ENCODE measurements at places on chromosomes 7 and 10.

GRCh38 chr10:131641231-131641630 is 259.6 kb upstream of the PPP2R2D start:
- no peak for DNase-seq

GRCh38 chr7:147586526-147586925 is 1004.0 kb upstream of the C7orf33 start:
- DNase-seq = no peak

- DNase-seq = no peak
Observed at GRCh38 chr10:96225119-96225518, 46.2 kb downstream of the BLNK start.

- DNase-seq = no peak
Observed at GRCh38 chr10:51430506-51430905, 268.9 kb downstream of the CSTF2T start.

DNA sequence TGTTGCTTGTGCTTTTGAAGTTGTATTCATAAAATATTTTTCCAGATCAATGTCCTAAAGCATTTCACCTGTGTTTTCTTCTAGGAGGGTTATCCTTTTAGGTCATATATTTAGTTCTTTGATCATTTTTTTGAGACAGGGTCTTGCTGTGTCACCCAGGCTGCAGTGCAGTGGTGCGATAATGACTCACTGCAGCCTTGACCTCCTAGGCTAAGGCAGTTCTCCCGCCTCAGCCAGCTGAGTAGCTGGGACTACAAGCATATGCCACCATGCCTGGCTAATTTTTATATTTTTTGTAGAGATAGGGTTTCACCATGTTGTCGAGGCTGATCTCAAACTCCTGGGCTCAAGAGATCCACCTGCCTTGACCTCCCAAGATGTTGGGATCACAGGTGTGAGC is 315.8 kb upstream of the KAT6B start:
- DNase-seq = no peak

DNA sequence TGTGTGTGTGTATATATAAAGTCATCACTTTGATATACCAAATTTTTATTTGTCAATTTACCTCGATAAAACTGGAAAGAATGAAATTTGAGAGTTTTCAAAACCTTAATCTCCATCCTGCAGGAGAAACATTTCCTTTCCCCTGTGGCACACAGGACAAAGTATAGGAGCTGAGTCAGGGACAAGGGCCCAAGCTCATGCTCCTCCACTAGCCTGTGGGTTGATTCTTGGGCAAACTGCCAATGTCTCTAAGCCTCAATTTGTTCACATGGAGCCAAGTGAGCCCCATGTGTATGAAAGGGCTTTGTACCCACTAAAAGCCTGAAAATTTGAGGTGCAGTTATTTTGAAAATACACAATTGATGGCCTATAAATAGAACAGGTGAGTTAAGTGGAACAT is 60.3 kb upstream of the IL6 start:
- no peak for DNase-seq

- DNase-seq = no peak
Observed at GRCh38 chr7:14332155-14332554, 342.7 kb upstream of the ETV1 start.

GRCh38 chr10:86489071-86489810 is 32.4 kb downstream of the WAPL start:
- DNase-seq = no peak

- DNase-seq = no peak
Observed at GRCh38 chr10:49187950-49188761, at the start of gene TMEM273. TSS of gene TMEM273 (minus strand) at chr10:49188391. CDS start at chr10:49188336, 55 bp downstream.

DNA sequence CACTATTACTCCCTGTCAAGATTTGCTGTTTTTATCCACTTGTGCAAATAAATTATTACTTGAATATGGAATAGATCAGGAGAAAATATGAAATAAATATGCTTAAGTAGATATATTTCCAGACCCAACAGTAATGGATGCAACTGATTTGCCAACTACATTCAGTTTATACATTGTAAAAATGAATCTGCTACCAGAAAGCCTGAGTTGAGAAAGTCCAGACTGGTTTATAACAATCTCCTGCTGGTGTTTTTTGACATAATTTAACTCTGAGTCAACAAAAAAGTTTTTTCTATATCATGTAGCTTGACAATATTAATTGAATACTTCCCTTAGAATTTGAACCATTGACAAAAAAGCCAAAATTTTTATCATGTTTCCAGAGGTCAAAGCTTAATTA is 265.8 kb upstream of the SEMA3D start:
- no peak for DNase-seq

- peak; percentile 51 for DNase-seq
Observed at GRCh38 chr7:33109005-33109757, at the start of gene RP9. TSS of gene RP9 (minus strand) at chr7:33109404. CDS start at chr7:33109372, 32 bp downstream.

GRCh38 chr7:8908889-8909288 is 475.5 kb downstream of the NXPH1 start:
- DNase-seq = no peak

- DNase-seq = no peak
Observed at GRCh38 chr7:157771-158625, 34.4 kb upstream of the FAM20C start.

- DNase-seq = no peak
Observed at GRCh38 chr7:104445393-104445792, 117.0 kb downstream of the LHFPL3 start.

DNA sequence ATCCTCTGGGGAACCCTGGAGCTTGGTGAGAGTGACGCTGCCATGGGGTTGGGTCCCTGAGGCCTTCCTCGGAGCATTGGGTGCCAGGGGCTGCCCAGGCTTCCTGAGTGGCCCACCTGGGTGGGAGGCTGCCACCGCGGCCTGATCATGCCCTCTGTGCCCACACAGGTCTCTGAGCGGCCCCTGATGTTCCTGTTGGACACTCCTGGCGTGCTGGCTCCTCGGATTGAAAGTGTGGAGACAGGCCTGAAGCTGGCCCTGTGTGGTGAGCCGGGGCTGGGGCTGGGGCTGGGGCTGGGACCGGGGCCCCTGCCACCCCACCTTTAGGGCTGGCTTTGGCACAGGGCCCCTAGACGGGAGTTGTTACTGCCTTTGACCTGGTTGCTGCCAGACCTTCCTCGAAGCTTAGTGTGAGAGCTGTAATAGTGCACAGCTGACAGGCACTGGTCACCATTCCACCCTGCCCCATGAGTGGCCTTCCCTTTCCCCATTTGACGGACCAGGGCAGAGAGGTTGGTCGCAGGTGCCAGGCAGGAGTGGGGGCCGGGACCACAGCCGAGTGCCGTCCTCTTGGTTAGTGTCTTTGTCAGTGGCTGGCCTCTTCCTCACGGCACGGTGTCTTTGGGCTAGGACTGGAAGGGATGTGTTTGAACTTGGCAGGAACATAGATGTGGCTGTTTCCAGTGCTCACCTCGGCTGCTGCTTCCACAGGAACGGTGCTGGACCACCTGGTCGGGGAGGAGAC is 8.2 kb downstream of the MTG1 start:
- DNase-seq = no peak

DNA sequence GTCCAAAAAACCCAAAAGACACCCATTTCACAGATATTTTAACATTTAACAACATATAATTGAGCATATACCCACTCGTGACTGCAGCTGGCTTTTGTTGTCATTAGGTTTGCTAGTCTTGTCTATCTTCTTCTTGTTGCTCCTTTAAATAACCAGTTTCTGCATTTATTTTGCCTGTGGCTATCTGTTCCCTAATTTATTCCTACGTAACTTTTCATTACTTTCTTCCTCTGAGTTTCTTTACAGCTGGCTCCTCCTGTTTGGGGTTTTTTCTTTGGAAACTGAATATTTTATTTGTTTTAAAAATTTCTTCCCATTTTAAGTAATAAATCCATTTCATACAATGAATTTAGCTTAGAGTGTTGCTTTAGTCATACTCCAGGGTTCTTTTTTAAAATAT is 14.4 kb downstream of the PILRA start:
- no peak for DNase-seq

GRCh38 chr7:2930310-2931033 is 86.4 kb upstream of the GNA12 start:
- DNase-seq = no peak

- DNase-seq = no peak
Observed at GRCh38 chr10:6739530-6740174, 159.6 kb upstream of the PRKCQ start.

- no peak for DNase-seq
Observed at GRCh38 chr7:26630361-26630760, 234.0 kb downstream of the SKAP2 start.

DNA sequence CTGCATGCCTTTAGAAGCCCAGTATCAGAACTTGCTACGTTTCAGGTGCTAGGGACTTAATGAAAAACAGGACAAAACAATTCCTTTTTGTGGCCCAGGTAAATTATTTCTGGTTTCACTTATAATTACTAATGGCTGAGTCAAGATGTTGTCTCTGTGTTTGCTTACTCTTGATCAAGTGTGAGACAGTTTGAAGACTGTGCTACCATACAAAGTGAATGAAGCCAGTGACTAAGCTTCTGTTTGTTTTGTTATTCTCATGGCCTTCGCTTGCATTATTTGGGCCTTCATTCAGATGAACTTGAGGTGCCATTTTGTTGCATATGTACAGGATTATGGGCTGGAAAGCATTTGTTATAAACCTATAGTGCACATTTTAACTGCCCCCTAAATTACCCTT is 17.9 kb downstream of the SMNDC1 start:
- no peak for DNase-seq

GRCh38 chr7:128120116-128120515 is 88.9 kb upstream of the LRRC4 start:
- DNase-seq = no peak

- no peak for DNase-seq
Observed at GRCh38 chr10:86830043-86830591, 73.7 kb downstream of the BMPR1A start.
